ENCODE measurements at places on chromosomes 4 and X. TPM values are rescaled to one million over a fixed set of nuclear protein-coding genes. Genes with fewer than 3 reads are reported as not detected.

The SPIN2A gene
- total RNA-seq, result not detected

The RHOH gene
- not detected for total RNA-seq

The ASMT gene
- not detected for total RNA-seq

The SAGE1 gene
- total RNA-seq, result not detected

The RUFY3 gene
- total RNA-seq, result 20.9 TPM

The ADH4 gene
- total RNA-seq, result not detected

The BANK1 gene
- total RNA-seq, result 0.16 TPM

The TAB3 gene
- 23.2 TPM for total RNA-seq

The NSUN7 gene
- 0.34 TPM for total RNA-seq

The ARX gene
- total RNA-seq, result not detected

The PLXNA3 gene
- 10.8 TPM for total RNA-seq

The CT47B1 gene
- not detected for total RNA-seq

The CYLC1 gene
- total RNA-seq, result not detected

The RAB33A gene
- total RNA-seq, result not detected

The FAM193A gene
- total RNA-seq, result 8.9 TPM

Measured in hair follicular keratinocyte (primary cell).